Karpas-422 (cell line): ENCODE measurements at places on chromosomes 4 and X.

GRCh38 chr4:123701131-123701575 is 304.6 kb downstream of the SPRY1 start:
- no peaks in the 10 kb centered on the region for H3K27me3 ChIP-seq
- no peak overlapping the region for H3K4me3 ChIP-seq
- no peak for DNase-seq
- no peaks in the 10 kb centered on the region for H3K4me1 ChIP-seq
- H3K27ac ChIP-seq = no peak overlapping the region
- H3K36me3 ChIP-seq = no peaks in the 10 kb centered on the region

- DNase-seq = no peak
- H3K27me3 ChIP-seq = no peaks in the 10 kb centered on the region
- no peaks in the 10 kb centered on the region for H3K36me3 ChIP-seq
- H3K27ac ChIP-seq = no peak overlapping the region
These were observed 927.5 kb upstream of the INTU start for GRCh38 chr4:126705266-126705665.

DNA sequence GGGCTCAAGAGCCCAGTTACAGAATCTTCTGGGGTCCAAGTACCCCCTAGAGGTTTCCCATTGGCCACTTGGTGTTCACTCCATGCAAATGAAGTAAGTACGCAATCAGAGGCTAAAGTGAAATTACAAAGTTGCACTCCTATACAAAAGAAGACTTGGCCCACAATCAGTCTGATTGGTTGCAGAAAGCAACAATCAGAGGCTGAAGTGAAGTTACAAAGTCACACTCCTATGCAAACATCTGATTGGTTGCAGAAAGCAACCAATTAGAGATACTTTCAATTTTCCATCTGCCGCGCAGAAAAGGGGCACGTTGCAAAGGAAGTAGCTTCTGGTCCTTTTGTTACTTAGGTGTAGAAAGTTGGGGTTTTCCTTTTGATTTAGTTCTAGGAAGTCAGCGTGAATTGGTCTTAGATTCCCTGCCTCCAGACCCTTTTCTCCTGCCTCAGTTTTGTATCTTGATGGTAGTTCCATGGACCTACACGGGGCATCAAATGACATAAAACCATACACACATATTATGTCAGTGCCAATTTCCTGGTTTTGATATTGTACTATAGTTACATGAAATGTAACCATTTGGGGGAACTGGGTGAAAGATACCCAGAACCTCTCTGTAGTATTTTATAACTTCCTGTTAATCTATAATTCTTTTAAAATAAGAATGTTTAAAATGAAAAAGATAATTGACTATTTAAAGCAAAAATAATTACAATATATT is 12.4 kb upstream of the PIN4 start:
- no peak overlapping the region for H3K4me3 ChIP-seq
- no peaks in the 10 kb centered on the region for H3K4me1 ChIP-seq

- H3K36me3 ChIP-seq = no peaks in the 10 kb centered on the region
- no peaks in the 10 kb centered on the region for H3K4me1 ChIP-seq
- H3K4me3 ChIP-seq = no peak overlapping the region
- no peaks in the 10 kb centered on the region for H3K27me3 ChIP-seq
These were observed 146.0 kb downstream of the TMEM144 start for GRCh38 chr4:158356301-158356700.

- no peak for DNase-seq
- peaks cover 3% of the 10 kb centered on the region; the same call in 1 of the 2 replicates for H3K36me3 ChIP-seq
- H3K4me3 ChIP-seq = no peak overlapping the region
- H3K27me3 ChIP-seq = no peaks in the 10 kb centered on the region
- H3K4me1 ChIP-seq = peaks cover 15% of the 10 kb centered on the region
These were observed 2.3 kb upstream of the PPP2R3B start for GRCh38 chrX:389021-389441.

- no peak overlapping the region for H3K4me3 ChIP-seq
- no peaks in the 10 kb centered on the region for H3K4me1 ChIP-seq
- H3K27ac ChIP-seq = no peak overlapping the region
These were observed 27.8 kb upstream of the WDFY3 start for GRCh38 chr4:84994280-84994679.

- DNase-seq = peak; percentile 90
- H3K27ac ChIP-seq = no peak overlapping the region
- H3K27me3 ChIP-seq = no peaks in the 10 kb centered on the region
- no peaks in the 10 kb centered on the region for H3K36me3 ChIP-seq
These were observed 73.1 kb downstream of the QRFPR start for GRCh38 chr4:121307445-121308327.

- DNase-seq = no peak
- peaks cover 80% of the 10 kb centered on the region for H3K4me1 ChIP-seq
- H3K36me3 ChIP-seq = no peaks in the 10 kb centered on the region
- peak overlapping the region; percentile 50 for H3K4me3 ChIP-seq
These were observed 27.5 kb downstream of the ZFYVE28 start for GRCh38 chr4:2390784-2391421.

DNA sequence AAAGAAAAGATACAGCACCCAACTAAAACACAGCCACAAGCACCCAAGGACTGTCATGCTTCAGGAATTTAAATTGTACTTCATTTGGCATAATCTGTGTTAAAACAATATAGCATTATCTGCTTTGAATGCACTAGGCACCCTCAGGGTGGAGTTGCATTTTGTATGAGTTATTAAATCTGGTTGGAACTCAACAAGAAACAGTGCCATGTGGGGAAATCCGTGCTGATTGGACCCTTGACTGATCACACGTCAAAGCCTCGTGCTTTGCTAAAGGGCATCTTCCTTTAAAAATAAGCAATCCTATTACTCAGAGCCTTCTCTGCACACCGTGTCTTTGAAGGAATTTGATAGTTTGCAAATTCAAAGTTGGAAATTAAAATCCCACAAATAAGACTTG is 35.4 kb downstream of the IGFBP7 start:
- H3K27ac ChIP-seq = no peak overlapping the region
- H3K4me1 ChIP-seq = no peaks in the 10 kb centered on the region
- H3K36me3 ChIP-seq = no peaks in the 10 kb centered on the region
- H3K4me3 ChIP-seq = no peak overlapping the region
- DNase-seq = no peak

DNA sequence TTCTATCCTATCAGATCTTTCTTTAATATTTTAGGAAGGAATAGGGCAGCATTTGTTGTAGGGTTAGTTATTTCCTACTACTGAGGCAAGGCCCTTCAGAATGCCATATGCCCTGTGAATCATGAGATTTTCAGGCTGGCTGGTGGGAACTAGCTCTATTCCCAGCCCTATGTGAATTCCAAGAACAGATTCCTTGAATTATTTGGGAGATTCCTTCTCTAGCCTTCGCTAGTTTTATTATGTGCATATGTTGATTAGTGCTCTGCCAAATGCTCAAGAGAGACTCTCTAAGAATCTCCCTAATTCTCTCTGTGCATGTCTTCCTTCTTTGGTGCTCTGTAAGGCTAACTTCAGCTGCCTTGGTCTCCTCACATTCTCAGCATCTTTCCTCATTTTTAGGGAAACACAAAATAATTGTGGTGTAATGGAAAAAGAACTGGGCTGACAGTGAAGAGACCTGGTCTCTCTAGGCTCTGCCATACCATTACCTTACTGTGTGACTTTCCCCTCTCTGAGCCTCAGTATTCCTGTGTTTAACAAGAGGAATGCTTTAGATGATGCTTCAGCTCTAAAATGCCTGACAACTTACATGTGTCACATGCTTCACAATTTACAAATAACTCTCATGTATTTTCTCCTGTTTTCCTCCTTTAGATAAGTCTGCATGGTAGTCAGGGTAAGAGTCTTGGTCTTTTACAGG is 79.7 kb downstream of the VMA21 start:
- H3K4me3 ChIP-seq = no peak overlapping the region
- no peaks in the 10 kb centered on the region for H3K4me1 ChIP-seq
- no peaks in the 10 kb centered on the region for H3K36me3 ChIP-seq
- no peak overlapping the region for H3K27ac ChIP-seq
- no peak for DNase-seq

GRCh38 chr4:170538821-170539473 is 449.2 kb upstream of the AADAT start:
- H3K36me3 ChIP-seq = no peaks in the 10 kb centered on the region
- H3K27ac ChIP-seq = no peak overlapping the region
- no peak for DNase-seq
- H3K4me3 ChIP-seq = no peak overlapping the region
- no peaks in the 10 kb centered on the region for H3K27me3 ChIP-seq

- H3K27ac ChIP-seq = no peak overlapping the region
- H3K36me3 ChIP-seq = no peaks in the 10 kb centered on the region
- H3K27me3 ChIP-seq = no peaks in the 10 kb centered on the region
- no peak for DNase-seq
These were observed 68.3 kb upstream of the CNKSR2 start for GRCh38 chrX:21305799-21306336.

GRCh38 chr4:114921790-114922591 is 191.4 kb downstream of the NDST4 start:
- no peak overlapping the region for H3K27ac ChIP-seq
- no peaks in the 10 kb centered on the region for H3K36me3 ChIP-seq
- H3K4me3 ChIP-seq = no peak overlapping the region
- no peak for DNase-seq
- H3K27me3 ChIP-seq = no peaks in the 10 kb centered on the region

GRCh38 chr4:15400981-15401671 is 26.7 kb upstream of the C1QTNF7 start:
- H3K4me3 ChIP-seq = no peak overlapping the region
- H3K27me3 ChIP-seq = no peaks in the 10 kb centered on the region
- no peak overlapping the region for H3K27ac ChIP-seq
- no peaks in the 10 kb centered on the region for H3K36me3 ChIP-seq
- H3K4me1 ChIP-seq = peaks cover 6% of the 10 kb centered on the region
- DNase-seq = no peak

GRCh38 chrX:121761845-121762244 is 714.4 kb downstream of the GLUD2 start:
- H3K36me3 ChIP-seq = no peaks in the 10 kb centered on the region
- H3K27ac ChIP-seq = no peak overlapping the region
- DNase-seq = no peak
- no peak overlapping the region for H3K4me3 ChIP-seq

- H3K27ac ChIP-seq = no peak overlapping the region
- H3K4me3 ChIP-seq = no peak overlapping the region
- no peaks in the 10 kb centered on the region for H3K36me3 ChIP-seq
- H3K27me3 ChIP-seq = no peaks in the 10 kb centered on the region
- no peaks in the 10 kb centered on the region for H3K4me1 ChIP-seq
These were observed 115.1 kb downstream of the SPANXA1 start for GRCh38 chrX:141469469-141469868.

- no peaks in the 10 kb centered on the region for H3K4me1 ChIP-seq
- no peak overlapping the region for H3K4me3 ChIP-seq
- no peaks in the 10 kb centered on the region for H3K27me3 ChIP-seq
- no peak overlapping the region for H3K27ac ChIP-seq
- H3K36me3 ChIP-seq = no peaks in the 10 kb centered on the region
These were observed 2.9 kb downstream of the DOK7 start for GRCh38 chr4:3465698-3466671.

DNA sequence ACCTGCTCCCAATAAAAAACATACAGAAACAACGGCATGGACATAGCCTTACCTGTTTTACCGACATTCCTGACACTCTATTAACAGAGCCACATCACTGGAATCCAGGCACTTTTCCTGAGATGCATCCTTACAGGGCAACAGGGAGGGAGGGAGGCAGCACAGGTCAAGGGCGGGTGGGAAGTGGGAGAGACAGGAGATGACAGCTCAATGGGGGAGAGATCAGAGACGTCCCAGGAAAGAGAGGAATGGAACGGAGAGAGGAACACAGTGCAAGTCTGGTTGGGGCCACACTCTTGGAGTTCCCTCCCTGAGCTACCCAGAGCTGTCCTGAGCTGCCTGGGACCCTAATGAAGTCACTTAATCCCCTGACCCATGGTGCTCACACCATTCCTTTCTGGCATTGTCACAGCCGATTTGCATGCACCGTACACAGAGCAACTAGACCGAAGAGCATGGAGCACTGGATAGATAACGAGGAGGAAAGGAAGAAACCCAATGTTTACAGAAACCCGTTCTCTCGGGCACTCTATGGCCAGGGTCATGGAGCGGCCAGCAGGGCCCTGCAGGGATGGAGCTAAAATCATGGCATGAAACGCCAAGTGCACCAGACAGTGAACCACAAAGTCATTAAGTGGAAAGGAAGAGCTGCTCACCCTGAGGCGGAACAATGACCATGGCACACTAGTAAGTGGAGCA is 93.1 kb downstream of the NSUN7 start:
- no peak overlapping the region for H3K27ac ChIP-seq
- no peak for DNase-seq
- no peaks in the 10 kb centered on the region for H3K27me3 ChIP-seq
- H3K4me3 ChIP-seq = no peak overlapping the region
- H3K36me3 ChIP-seq = no peaks in the 10 kb centered on the region

- peak overlapping the region; percentile 87 for H3K27ac ChIP-seq
- DNase-seq = no peak
These were observed 2.9 kb downstream of the TMEM129 start for GRCh38 chr4:1718095-1718850.

GRCh38 chr4:34636623-34637022 is 1607.7 kb downstream of the ARAP2 start:
- H3K27me3 ChIP-seq = no peaks in the 10 kb centered on the region
- H3K27ac ChIP-seq = no peak overlapping the region
- DNase-seq = no peak
- no peaks in the 10 kb centered on the region for H3K36me3 ChIP-seq
- no peaks in the 10 kb centered on the region for H3K4me1 ChIP-seq

GRCh38 chr4:86329431-86329830 is 30.4 kb downstream of the MAPK10 start:
- peaks cover 19% of the 10 kb centered on the region for H3K36me3 ChIP-seq
- DNase-seq = no peak
- H3K4me1 ChIP-seq = peaks cover 43% of the 10 kb centered on the region
- H3K4me3 ChIP-seq = no peak overlapping the region
- H3K27me3 ChIP-seq = no peaks in the 10 kb centered on the region

- no peak overlapping the region for H3K4me3 ChIP-seq
- H3K27ac ChIP-seq = no peak overlapping the region
- H3K36me3 ChIP-seq = no peaks in the 10 kb centered on the region
These were observed 70.8 kb downstream of the RWDD4 start for GRCh38 chr4:183588169-183588675.

- H3K27me3 ChIP-seq = no peaks in the 10 kb centered on the region
- H3K4me1 ChIP-seq = no peaks in the 10 kb centered on the region
- no peak for DNase-seq
- H3K27ac ChIP-seq = no peak overlapping the region
- H3K4me3 ChIP-seq = no peak overlapping the region
These were observed 232.0 kb downstream of the ARHGAP10 start for GRCh38 chr4:147963839-147964238.

DNA sequence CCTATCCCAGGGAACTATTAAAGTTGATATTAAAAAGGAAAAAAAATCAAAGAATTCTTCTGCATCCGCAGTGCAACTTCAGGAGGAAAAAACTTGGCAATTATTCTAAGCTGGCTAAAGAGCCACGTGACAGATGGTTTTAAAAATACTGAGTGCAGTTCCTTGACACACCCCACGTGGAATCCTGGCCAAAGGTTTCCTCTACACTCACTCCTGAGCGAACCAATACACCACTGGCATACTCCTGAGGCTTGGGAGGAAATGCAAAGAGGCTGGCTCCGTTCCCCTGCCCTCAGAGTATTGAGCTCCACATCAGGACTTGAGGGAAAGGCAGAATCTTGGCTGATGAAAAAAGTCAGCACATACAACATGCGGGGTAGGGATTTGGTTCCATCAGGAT is 133.8 kb upstream of the ATP6AP2 start:
- no peaks in the 10 kb centered on the region for H3K27me3 ChIP-seq
- no peak overlapping the region for H3K4me3 ChIP-seq
- no peak overlapping the region for H3K27ac ChIP-seq
- H3K36me3 ChIP-seq = no peaks in the 10 kb centered on the region
- H3K4me1 ChIP-seq = no peaks in the 10 kb centered on the region
- DNase-seq = no peak
